ENCODE measurements at places on chromosomes 4 and X.

DNA sequence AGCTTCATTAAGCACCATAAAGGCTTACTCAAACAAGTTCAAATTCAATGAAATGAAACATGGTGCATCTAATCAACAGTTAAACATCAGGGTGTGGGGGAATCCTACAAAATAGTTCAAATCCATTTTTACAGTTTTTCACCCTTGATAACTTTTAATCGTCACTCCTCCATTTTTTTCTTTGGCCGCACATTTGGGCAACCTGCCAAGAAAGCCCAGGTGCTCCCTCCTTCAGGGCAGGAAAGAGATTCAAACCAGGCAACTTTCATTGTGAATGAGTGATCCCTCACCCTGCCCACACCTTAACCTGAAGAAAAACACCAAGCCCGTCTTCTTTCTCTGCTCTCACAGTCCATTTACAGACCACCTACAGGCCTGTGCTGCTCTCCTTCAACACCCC is 24.9 kb downstream of the TRIM61 start:
- no peak for DNase-seq

GRCh38 chr4:99382745-99383360 is 30.3 kb upstream of the ADH1C start:
- no peak for DNase-seq

DNA sequence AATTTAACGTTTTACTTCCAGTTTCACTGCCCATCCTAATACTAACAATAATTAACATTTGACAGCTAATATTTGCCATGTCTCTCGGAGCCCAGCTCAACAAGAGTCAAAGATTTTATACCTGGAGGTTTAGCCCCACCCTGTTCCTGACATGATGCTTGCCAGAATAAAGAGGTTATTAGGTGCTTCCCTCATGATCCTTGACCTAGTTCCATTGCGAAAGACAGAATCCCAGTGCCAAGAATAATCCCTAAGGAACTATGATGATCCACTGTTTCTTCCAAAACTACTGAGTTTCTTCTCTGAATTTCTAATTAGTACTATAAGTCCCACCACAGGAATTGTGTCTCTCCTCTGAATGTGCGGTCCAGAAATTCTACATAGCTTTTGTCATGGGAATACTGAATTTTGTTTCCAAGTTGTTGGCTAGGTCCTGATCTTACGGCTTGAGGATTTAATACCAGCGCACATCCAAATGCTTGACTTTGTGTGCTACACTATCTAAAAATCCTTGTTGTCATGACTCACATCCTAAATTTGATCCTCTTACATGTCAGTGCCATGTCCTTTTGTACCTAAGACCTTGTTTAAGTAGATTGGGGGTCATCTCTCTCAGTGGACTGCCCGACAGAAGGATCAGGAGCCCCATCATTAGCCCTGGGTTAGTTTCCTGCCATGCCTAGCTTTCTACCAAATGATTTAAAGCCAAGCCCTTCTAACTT is 23.1 kb downstream of the ANTXR2 start:
- DNase-seq = no peak

GRCh38 chrX:87874043-87874442 is 356.4 kb downstream of the KLHL4 start:
- no peak for DNase-seq

GRCh38 chr4:77593993-77594392 is 11.6 kb upstream of the CXCL13 start:
- DNase-seq = no peak

GRCh38 chr4:145285928-145286327 is 105.5 kb upstream of the OTUD4 start:
- DNase-seq = no peak

DNA sequence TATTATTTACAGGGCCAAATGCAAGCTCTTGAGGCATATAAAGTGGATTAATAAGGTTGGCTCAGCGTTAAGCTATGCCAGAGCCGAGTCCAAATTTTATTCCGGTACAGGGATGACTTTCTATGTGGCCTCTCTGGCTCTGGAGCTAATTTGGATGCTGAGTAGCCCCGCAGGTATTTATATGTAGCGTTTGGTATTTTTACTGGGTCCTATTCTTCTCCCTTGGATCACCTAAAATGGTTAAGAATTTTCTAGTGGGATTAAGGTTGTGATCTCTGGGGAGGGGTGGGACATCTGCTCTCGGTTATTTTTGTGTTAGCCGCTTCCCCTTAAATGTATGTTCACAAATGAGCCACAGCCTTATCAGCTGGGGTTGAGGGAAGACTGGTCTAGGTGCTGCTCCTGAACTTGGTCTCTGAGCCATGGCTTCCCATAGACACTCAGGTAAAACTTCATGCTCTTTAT is 49.4 kb downstream of the FHL1 start:
- DNase-seq = no peak

DNA sequence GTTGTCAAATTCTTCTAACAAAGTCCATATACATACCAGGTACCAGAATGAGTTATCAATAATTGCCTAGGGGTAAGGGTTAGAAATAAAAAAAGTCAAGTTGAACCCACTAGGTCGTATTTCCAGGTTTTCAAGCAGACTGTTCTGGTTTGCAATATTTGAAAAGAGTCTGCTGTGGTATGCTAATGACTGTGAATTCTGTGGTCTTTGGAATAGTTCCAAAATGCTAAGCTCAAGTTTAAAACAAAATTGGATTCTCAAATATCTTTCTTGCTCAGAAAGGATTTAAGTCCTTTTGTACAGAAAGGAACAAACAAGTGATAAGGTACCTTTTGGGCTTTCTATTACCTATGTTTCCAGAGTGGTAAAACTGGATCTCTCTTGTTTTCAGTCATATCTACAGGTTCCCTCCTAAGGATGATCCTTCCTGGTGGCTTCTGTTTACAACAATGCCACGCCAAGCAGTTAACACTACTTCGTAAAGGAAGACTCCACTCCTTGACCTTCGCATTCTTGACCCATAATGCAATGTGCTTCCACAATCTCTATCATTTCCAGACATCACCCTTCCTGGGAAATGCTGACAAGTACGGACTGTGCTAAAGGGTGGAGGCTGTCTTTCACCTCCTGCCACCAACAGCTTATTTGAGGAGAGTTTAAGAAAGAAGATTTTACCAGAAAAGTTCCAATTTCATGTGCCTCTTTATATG is 531.7 kb upstream of the FTHL17 start:
- no peak for DNase-seq

GRCh38 chr4:30832639-30833038 is 112.5 kb downstream of the PCDH7 start:
- no peak for DNase-seq

GRCh38 chrX:18702362-18703195 is 4.9 kb upstream of the PPEF1 start:
- no peak for DNase-seq

- DNase-seq = no peak
These were observed 64.2 kb upstream of the EPGN start for GRCh38 chr4:74244049-74244448.

DNA sequence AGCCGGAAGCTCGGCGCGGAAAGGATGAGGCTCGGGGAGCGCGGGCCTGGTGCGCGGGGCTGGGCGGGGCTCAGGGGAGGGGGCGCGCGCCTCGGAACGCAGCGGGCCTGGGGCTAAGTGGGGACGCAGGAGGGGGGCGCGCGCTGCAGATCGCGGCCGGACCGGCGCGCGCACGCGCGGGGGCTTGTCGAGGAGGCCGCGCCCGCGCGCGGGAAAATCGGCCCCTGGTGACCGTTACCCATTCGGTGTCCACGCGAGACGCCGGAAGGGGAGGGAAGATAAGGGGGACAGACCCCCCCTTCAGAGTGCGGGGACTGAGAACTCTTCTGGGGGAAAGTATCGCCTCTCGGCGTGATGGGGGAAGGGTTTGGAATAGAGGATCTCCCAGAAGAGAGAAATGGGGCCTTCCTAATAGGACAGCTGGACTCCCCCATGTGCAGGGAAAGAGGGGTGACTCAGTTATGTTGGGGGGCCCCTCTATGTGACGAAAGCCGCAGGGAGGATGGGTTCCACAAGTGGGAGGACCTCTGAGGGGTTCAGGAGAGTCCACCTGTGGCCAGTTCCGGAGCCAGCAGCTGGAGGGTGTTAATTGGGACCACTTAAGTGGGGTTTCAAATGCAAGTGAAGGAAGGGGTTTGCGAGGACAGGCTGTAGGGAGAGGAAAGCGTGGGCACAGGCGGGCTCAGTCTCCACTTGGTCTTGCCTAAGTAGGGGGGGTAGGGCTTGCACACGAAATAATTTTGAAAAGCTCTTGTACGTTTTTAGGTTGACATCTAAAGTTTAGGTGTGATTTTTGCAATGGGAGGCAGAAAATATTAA is 584 bp downstream of the SUV39H1 start:
- DNase-seq = no peak

- DNase-seq = no peak
These were observed 666.4 kb downstream of the TECRL start for GRCh38 chr4:63742882-63743281.

GRCh38 chr4:153074936-153075630 is 129.2 kb upstream of the TRIM2 start:
- DNase-seq = no peak

GRCh38 chr4:8494983-8495548 is 54.5 kb downstream of the TRMT44 start:
- DNase-seq = no peak

- no peak for DNase-seq
These were observed at the start of gene ZNF185 for GRCh38 chrX:152897222-152898131. TSS of gene ZNF185 (plus strand) at chrX:152898067. CDS start at chrX:152914490, 16,423 bp downstream.

DNA sequence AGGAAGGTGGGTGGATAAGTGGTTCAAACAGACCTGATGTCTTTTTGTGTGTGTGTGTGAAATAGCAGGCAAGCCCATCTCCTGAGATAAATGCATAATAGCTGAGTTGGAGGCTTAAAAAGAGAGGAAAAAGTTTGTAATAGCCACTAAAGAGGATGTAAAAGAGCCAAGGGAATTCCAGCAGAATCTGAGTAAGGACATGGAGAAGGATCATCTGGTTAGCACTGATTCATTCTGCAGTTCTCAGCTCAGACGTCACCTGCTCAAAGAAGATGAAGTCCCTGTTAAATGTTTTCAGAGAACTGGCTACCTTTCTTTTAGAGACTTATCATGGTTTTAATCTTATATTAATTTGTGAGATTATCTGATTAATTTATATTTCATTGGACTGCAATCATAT is 21.0 kb upstream of the IL13RA2 start:
- DNase-seq = no peak

GRCh38 chr4:29326816-29327215 is 1393.4 kb upstream of the PCDH7 start:
- no peak for DNase-seq

DNA sequence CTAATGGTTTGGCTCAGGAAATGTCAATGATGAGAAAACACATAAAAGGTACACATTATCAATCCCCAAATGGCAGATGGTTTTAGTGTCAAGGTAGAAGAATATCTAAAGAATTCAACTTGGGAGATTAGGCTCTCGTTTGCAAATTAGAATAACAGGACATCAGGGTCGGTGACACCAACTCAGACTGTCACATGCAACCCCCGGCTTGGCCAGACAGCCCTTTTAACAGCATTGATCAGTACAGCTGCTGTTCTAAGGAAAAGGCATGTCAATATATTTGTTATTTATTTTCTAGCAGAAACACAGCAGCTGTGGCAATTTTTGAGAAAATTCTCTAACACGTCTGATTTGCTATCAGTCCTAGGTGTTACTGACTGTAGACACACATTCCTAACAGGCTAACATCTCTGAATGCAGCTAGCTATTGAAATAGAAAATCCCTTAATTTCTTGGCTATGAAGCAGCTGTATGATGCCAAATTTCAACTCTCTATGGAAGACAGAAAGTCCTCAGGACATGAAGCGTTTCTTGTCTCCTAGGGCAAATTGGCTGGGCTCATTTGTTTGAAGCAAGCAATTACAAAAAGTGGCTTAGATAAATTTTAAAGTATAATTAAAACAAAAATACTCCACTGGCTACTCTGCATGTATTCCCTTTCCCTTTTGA is 269.0 kb upstream of the CXXC4 start:
- no peak for DNase-seq

DNA sequence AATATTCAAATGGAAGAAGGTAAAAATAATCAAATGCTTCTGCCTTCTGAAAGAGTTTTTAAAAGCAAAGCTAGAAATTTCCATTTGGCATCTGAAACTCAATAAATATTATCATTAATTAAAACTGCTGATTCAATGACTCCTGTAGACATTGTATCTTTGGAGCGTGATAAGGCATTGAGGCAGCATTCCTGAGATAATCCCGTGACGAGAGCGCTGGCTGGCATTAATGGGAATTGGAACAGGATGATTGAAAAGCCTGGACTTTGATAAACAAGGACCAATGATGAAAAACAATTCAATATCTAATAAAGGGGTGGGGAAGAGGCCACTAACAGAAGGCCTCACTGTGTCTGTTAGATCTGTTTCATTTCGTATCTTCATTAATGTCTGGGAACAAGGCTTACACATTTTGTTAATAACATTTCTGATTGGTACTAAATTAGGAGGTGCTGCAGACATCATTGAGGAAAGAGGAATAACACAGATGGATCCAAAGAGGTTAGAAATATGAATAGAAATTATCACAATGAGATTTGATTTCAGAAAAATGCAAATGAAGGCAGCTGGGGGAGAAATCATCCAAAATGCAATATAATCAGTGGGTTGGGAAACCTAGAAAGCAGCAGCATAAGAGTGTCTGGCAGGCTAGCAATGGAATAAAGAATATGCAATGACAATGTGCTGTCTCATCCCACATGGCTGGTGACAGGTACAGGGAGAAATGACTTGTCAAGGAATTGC is 102.3 kb downstream of the SCD5 start:
- DNase-seq = no peak

GRCh38 chrX:20382518-20383297 is 116.0 kb upstream of the RPS6KA3 start:
- no peak for DNase-seq

DNA sequence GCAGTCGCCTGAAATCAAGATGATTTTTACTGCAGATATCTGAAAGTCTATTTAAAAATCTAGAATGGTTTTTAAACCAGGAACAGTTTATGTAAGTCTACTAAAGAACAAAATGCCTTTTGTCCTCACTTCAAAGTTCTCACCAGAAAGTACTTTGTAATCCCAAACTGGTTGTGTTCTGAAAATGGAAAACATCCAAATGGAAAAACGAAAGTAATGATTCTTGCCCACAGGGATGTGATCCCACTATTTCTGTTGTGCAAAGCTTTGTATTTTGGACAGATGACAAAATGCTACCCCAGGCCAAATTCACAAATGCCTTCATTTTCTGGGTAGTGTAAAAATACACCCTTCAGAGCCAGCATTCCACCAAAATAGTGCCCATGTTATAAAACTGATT is 265.5 kb upstream of the FTHL17 start:
- DNase-seq = no peak

DNA sequence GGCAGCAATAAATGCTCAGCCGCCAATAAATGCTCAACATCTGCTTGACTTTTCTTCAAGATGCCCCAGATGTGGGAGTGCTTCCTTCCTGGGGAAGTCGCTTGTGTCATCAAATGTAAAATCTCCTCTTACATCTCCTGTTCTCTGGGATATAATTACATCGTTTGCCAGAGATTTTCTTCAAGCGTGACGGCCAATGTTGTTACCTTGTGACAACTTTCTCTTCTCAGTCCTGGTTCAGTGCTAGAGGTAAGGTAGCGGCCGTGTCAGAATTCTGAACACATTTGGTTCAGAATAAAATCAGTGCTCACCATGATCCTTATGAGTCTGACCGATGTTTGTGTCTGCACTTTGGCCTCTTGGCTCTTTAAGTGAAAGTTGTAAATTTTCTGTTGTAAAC is 102.5 kb downstream of the ASMT start:
- no peak for DNase-seq

GRCh38 chr4:92172203-92172602 is 131.6 kb upstream of the GRID2 start:
- no peak for DNase-seq

Data from tibial artery (tissue), 4 donors.